Stromal cell of bone marrow (primary cell): ENCODE measurements at places on chromosomes 4 and X.

- peak; percentile 51 for DNase-seq
Observed at GRCh38 chr4:15333692-15334633, 93.9 kb upstream of the C1QTNF7 start.

DNA sequence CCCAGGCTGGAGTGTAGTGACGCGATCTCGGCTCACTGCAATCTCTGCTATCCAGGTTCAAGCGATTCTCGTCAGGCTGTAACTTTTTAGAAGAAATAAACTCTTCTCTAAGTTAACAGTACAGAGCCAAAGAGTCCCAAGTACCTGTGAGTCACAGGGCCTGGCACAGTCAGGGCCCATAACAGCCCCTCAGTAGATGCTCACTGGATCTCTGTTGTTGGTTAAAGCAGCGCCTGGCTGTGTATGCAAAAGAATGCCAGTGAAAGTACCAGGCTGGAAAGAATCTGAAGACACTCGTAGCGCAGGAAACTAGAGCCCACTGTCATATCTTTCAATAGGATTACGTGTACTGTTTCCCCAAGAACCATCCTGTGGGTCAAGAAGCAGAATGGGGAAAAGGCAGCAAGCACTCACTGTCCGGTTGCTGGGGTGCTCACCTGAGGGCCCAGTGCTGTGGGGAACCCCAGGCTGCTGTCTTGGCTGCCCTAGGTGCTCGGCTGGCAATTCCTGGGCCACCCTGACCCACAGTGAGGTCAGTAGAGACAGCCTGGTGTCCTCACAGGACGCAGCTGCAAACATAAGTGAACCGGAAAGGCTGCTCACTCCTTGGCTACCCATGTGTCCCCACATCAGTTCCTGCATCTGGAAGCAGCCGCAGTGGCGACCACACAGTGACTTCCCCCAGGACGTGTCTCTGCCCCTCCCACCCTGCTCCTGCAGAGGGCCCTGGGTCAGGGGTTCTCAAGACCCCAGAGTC lies 3.1 kb upstream of the SLBP start:
- no peak for DNase-seq

DNA sequence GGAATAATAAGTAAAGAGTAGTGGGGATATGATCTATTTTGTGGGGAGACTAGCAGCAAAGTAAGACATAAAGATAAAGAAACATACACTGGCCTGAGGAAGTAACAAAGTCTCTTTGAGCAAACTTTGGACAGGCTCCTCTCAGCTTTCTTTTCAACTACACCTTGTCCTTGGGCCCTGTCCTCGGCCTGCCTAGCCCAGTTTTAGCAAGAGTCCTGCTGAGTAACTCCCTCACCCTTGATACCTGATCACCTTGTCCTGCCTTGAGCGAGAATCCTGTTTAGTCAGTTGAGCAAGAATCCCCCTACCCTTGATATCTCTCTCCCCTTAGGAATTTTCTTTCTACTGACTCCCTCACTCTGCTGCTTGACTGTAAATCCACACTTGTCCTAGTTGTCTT lies 11.5 kb downstream of the HNRNPH2 start:
- no peak for DNase-seq

- DNase-seq = peak; percentile 41
Observed at GRCh38 chr4:26525136-26525770, 35.0 kb upstream of the CCKAR start.
